ENCODE measurements at places on chromosomes 11 and 22.
A peak's percentile ranks its signal among the peaks of the same experiment; 100 is the strongest.

GRCh38 chr11:123093739-123094138 lies 31.8 kb upstream of the HSPA8 start:
- DNase-seq: no peak

DNA sequence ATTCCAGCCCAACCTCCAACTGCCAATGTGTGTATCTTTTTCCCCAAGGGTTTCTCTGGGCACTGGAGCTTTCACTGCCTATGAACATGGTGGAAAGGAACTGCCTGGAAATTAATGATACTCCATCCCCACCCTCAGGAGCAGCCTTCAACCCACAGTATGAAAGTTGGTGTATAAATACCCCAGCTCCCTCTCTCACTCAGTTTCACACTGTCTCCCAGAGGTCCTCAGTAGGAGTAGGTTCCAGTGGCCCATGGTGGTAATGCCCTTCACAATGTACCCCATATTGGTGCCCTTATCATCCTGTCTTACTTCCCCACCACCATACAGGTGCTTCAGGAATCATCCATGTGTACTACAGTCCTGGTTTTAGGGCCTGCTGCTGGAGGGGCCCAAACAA lies 462.6 kb downstream of the MIAT start:
- DNase-seq: no peak

GRCh38 chr11:73273222-73273895 lies 1.2 kb downstream of the P2RY6 start:
- DNase-seq: no peak

GRCh38 chr22:30422481-30423300 lies 2.9 kb upstream of the MTFP1 start:
- DNase-seq: no peak

GRCh38 chr11:75317446-75318122 lies 33.9 kb downstream of the ARRB1 start:
- no peak for DNase-seq

DNA sequence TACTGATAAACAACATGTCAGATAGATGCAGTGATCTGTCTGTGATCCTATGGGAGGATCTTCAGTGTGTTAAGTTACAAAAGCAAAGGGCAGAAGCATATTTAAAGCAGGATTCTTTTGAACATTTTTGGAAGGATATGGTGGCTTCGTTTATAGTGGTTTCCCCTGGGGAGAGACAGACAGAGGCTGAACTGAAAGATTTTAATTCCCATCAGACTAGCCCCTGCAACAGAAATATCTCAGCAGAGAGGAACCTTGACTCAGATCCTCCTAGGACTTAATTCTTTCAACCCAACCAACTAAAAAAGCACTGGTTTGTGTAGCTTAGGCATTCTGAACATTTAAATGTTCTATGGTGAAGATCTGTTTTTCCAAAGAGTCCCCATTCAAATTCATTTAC lies 5.7 kb downstream of the CLTCL1 start:
- DNase-seq: no peak

DNA sequence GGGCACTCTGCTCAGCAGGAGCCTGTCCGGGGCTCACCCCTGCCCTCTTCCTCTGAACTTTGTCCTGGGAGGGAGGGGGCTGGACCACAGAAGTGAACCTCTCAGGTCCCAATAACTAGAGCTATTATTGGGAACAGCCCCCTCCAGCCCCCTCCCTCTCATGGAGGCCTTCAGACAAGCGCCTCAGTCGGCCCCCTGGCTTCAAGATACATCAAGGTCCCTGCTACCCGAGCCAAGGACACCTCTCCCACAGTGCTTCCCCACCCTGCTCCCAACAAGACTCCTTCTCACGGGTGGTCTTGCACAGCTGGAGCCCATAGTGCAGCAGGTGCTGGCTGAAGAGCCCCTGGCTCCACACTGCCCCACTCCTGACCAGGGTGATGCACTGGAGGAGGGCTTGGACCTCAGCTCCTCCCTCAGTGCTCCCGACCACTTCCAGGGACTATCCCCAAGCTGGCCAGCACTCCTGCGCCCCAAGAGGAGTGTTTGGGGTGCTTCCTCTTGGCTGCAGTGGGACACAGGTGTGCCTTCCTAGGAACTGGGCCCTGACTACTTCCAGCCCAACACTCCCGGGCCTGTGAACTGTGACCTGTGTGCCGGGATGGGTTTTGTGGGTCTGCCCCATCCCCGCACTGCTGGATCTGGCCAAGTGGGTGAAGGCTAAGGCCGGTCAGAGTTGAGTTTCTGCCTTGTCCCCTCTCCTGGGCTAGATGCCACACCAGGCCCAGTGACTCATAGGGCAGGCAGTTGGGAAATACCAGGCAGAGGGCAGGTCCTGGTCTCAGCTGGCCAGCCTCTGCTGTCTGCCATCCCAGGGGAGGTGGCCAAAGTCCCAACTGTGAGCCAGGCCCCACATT lies 2.2 kb downstream of the PNPLA2 start:
- no peak for DNase-seq

- DNase-seq: no peak
Measured at GRCh38 chr11:19605520-19606371, 106.9 kb upstream of the NAV2 start.

GRCh38 chr11:7892059-7892699 lies 38.9 kb downstream of the OR10A6 start:
- DNase-seq: no peak

DNA sequence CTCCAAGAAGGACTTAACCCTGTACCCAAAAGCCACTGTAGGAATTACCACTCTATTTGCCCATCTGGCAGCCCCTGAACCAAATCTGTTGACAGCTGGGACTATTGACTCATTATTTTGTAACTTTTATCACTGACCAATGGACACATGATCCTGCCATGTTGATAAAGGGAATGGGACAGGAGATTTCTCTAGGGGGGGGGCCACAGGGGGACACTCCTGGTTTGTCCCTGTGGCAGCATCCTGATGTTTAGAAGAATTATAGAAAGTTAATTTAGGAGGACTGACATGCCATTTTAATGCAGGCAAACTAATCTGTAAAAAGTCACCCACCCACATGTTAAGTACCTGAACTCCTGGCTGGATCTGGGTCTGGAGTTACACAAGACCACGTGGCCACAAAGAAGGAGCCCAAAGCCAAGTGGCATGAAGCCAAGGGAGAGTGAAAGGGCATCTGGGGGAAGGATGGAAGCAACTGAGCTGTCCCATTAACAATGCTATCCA lies 558.1 kb downstream of the ETS1 start:
- no peak for DNase-seq

- no peak for DNase-seq
Measured at GRCh38 chr22:45475063-45475747, 27.5 kb upstream of the FBLN1 start.

GRCh38 chr11:123100379-123101085 lies 38.6 kb upstream of the HSPA8 start:
- no peak for DNase-seq

DNA sequence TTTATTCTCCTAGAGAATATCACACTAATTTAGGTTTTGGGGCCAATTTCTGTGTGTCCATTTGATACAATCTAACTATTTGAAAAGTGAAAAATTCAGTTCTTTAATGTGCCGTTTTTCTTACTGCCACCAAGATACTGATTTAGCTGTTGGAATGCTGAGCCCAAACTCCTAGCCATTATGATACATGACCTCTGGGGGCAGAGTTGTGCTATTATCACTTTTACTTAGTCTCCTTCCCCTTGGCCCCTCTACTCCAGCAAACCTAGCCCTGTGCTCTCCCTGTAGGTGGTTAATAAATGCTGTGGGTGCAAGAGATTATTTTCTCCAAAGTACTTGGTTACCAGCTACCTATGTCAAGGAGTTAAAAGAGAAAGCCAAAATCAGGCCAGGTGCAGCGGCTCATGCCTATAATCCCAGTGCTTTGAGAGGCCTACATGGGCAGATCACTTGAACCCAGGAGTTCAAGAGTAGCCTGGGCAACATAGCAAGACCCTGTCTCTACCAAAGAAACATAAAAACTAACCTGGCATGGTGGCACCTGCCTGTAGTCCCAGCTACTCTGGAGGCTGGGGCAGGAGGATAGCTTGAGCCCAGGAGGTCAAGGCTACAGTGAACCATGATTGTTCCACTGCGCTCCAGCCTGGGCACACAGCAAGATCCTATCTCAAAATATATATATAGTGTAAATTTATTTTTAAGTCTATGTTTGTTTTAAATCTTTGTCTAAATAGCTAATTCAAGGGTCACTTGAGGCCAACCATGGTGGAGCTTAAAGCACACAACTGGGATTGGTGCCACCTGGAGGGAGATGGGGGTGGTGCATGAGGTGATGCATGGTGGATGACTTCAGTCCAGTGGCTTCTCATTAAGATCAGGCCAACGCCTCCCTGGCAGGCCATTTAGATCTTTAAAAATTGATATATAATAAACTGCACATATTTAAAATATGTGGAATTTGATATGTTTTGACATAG lies 193.2 kb upstream of the PLET1 start:
- DNase-seq: no peak

DNA sequence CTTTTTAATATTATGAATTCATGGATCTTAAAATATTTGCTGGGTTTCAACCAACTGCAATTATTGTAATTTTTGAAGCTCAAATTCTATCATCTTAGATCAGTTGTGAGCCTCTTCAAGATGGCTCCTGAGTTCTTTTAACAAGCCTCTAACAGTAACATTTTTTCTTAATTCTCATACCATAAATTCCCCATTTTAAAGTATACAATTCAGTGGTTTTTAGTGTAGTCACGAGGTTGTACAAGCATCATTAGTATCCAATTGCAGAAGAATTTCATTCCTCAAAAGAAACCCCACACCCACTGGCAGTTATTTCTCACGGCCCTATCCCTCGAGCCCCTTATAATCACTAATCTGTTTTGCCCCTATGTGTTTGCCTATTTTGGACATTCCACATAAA lies 270.8 kb downstream of the SBF2 start:
- no peak for DNase-seq

GRCh38 chr22:39942439-39943230 lies 17.6 kb upstream of the TMA7B start:
- DNase-seq: no peak

DNA sequence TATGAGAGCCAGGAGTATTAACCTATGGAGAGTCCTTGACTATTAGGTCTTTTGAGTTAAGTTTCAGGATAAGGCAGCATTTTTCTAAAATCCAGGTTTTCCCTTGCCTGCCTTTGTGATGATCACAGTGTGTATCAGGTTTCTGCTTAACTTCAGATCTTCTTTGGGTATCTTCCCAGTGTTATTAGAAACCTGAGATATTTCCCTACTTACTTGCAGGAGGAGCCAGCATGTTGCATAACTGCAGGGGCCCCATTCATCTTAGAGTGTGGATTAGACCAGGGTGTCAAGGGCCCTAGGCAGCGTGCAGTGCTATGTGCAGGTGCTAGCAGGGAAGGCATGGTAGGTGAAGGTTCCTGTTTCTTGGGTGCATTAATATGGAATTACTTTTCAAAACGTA lies 69.5 kb downstream of the ZNRF3 start:
- no peak for DNase-seq

- no peak for DNase-seq
Measured at GRCh38 chr11:70595452-70595851, 197.1 kb downstream of the CTTN start.

DNA sequence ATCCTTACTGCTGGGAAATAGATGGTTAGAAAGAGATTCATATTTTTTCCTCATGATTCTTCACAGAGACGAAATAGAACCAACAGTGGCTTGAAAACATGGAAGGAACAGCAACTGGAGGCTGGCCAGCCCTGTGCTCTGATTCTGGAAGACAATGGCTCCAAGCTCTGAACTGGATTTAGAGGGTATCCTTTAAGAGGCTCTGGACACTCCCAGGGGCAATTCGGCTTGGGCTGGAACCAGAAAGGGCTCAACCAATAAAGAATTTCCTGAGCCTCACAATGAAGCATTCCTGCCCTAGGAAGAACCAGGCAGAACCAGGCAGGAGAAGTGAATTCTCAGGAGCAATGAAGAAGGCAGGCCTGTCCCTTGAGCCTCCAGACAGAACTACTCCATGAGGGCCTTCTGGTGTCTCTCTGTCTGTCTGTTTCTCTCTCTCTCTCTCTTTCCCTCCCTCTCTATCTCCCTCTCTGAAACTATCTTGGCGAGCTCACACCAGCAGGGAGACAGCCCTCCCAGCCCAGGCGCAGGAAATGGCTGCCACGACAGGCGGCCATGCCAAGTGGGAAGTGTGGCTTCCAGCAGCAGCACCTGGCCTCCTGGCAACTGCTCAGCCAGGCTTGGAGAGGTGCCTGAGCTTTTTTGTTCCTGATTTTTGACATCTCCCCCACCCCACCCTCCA lies 93.3 kb downstream of the RCN1 start:
- DNase-seq: no peak

GRCh38 chr11:44066732-44067141 lies 667 bp downstream of the ACCS start:
- no peak for DNase-seq

- peak; percentile 11 for DNase-seq
Measured at GRCh38 chr11:32052215-32052614, 38.7 kb upstream of the RCN1 start.

GRCh38 chr22:19722982-19723231 lies 432 bp upstream of the GP1BB start:
- DNase-seq: no peak

- DNase-seq: no peak
Measured at GRCh38 chr11:92383430-92383829, 158.8 kb downstream of the FAT3 start.

DNA sequence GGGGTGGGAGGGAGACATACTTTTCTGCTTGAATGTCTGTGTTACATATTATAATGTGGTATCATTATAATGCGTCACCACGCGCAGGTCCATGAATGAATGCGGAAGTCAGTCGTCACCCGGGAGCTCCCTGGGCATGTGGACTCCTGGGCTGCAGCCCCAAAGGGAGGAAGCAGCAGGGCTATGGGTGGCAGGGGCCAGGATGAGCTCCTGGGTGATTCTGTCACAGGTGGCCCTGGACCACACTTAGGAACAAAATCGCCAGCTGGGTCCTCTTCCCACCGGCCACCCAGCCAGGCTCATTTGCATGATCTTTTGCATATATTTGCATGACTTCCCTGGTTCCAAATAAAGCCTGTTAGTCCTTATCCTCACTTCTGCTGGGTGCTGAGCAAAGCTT lies 51.2 kb downstream of the KCNJ4 start:
- no peak for DNase-seq

DNA sequence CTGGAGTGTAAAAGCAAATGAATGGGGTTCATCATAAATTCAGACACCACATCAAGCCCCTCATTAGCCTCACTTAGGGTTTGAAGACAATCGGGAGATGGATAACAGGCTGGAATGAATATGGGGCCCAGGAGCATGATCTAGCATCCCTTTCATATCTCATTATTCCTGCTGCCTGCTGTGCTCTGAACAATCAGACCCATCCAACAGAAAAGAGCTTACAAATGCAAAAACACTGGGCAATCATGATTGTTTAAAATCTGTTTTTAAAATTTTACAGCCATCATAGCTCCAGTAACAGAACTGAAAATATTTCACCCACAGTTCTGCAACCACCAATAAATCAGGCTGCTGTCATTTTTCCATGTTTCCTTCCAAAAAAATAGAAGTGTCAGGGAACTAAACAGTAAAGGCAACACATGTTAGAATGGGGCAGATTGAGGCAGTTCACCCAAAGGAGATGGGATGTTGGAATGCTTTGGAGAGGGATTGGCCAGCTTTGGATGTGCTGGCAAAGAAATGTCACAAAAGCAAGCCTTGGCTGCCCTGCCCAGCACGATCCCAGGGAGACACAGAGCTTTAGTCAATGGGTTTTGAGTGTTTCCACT lies 47.8 kb upstream of the BMAL1 start:
- DNase-seq: no peak
